ENCODE measurements at places on chromosomes 3 and 15. TPM values are rescaled to one million over a fixed set of nuclear protein-coding genes. Genes with fewer than 3 reads are reported as not detected.

OR5K2 gene
- not detected for total RNA-seq

PTX3 gene
- total RNA-seq = 0.43 TPM

INSYN1 gene
- under 0.01 TPM for total RNA-seq

HACD2 gene
- total RNA-seq = 95.4 TPM

BCHE gene
- total RNA-seq = 9.4 TPM

ARHGAP11A gene
- 3.9 TPM for total RNA-seq

ACKR4 gene
- not detected for total RNA-seq

FETUB gene
- total RNA-seq = not detected

GOLGA8G gene
- total RNA-seq = not detected

SELENOK gene
- total RNA-seq = 18.5 TPM

TIMMDC1 gene
- 67.5 TPM for total RNA-seq

FAM107A gene
- total RNA-seq = not detected

RTP3 gene
- total RNA-seq = not detected

ROPN1B gene
- not detected for total RNA-seq

ANKRD63 gene
- total RNA-seq = not detected

NANOGP8 gene
- not detected for total RNA-seq

SEMA5B gene
- total RNA-seq = not detected

MRPL46 gene
- 13.9 TPM for total RNA-seq

CEP152 gene
- total RNA-seq = 3.3 TPM

GPR15 gene
- not detected for total RNA-seq

RHO gene
- total RNA-seq = not detected

AMOTL2 gene
- 300 TPM for total RNA-seq

TTC23 gene
- 39.3 TPM for total RNA-seq

ZIC1 gene
- total RNA-seq = not detected

ABCC5 gene
- total RNA-seq = 10.7 TPM

PLSCR5 gene
- 98.5 TPM for total RNA-seq

PAQR5 gene
- 0.22 TPM for total RNA-seq

MKRN3 gene
- 0.11 TPM for total RNA-seq

NEO1 gene
- 12.6 TPM for total RNA-seq

SYNPR gene
- not detected for total RNA-seq

GHSR gene
- total RNA-seq = not detected

SERPINI1 gene
- total RNA-seq = 1.6 TPM

SLC22A13 gene
- 2.6 TPM for total RNA-seq

HESX1 gene
- total RNA-seq = 0.22 TPM

GABRB3 gene
- total RNA-seq = 3.5 TPM

TFDP2 gene
- total RNA-seq = 29.0 TPM

CCR3 gene
- 0.33 TPM for total RNA-seq

FBXL2 gene
- 18.9 TPM for total RNA-seq

MYO1E gene
- total RNA-seq = 227 TPM

LSAMP gene
- total RNA-seq = not detected

PCCB gene
- total RNA-seq = 7.5 TPM

SLMAP gene
- total RNA-seq = 42.0 TPM

LRTM1 gene
- 0.39 TPM for total RNA-seq

KLHDC8B gene
- 93.8 TPM for total RNA-seq

CFAP44 gene
- total RNA-seq = 7.5 TPM

PLEKHO2 gene
- 22.3 TPM for total RNA-seq

GOLGA6B gene
- total RNA-seq = not detected

INO80 gene
- total RNA-seq = 16.5 TPM

GOLGA8T gene
- total RNA-seq = not detected

CD86 gene
- total RNA-seq = 0.79 TPM

SPRED1 gene
- 5.9 TPM for total RNA-seq

IL5RA gene
- not detected for total RNA-seq

AADACL2 gene
- total RNA-seq = not detected

LRRC31 gene
- not detected for total RNA-seq

DNASE1L3 gene
- not detected for total RNA-seq
